ENCODE measurements at places on chromosomes 6 and 20.

DNA sequence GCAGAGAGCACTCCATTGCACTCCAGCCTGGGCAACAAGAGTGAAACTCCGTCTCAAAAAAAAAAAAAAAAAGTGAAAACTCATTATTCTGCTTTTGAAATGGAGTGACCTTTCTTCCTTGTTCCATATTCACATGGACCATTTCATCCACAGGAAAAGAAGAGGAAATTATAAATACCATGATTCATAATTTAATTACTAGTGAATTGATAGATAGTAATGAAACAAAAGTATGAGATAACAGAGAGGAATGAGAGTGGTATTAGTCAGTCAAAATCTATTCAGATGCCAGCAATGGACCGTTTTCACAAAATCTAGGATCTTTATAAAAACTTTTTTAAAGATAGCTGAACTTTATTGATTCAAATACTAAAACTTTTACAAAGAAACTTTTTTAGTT lies 443.1 kb upstream of the FLRT3 start:
- H3K36me3 ChIP-seq, result no peaks in the 10 kb centered on the region
- DNase-seq, result no peak
- H3K4me3 ChIP-seq, result no peak overlapping the region
- no peaks in the 10 kb centered on the region for H3K27me3 ChIP-seq

- H3K27me3 ChIP-seq, result no peaks in the 10 kb centered on the region
- no peak overlapping the region for H3K4me3 ChIP-seq
- peaks cover 3% of the 10 kb centered on the region for H3K4me1 ChIP-seq
These were observed 992.5 kb upstream of the CITED2 start for GRCh38 chr6:140366991-140367390.

DNA sequence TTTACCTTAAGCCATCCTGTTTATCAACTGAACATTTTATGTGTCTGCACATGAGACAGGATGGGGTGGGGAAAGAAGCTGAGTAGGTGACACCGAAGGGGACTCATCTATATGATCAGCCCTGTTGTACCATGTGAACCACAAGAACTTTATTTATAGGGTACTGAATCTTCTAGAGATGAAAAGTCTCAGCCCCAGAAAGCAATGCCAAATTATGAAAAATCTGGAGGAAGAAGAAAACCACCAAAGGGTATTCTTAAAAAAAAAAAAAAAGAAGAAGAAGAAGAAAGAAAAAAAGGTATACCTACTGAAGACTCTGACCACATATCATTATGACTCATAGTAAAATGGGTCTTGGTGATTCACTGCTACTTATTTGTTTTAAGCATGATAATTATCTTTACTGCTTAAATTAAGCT lies 39.8 kb upstream of the HBS1L start:
- no peak for DNase-seq
- no peaks in the 10 kb centered on the region for H3K36me3 ChIP-seq
- H3K4me1 ChIP-seq, result peaks cover 4% of the 10 kb centered on the region
- H3K4me3 ChIP-seq, result no peak overlapping the region
- H3K27ac ChIP-seq, result no peak overlapping the region

DNA sequence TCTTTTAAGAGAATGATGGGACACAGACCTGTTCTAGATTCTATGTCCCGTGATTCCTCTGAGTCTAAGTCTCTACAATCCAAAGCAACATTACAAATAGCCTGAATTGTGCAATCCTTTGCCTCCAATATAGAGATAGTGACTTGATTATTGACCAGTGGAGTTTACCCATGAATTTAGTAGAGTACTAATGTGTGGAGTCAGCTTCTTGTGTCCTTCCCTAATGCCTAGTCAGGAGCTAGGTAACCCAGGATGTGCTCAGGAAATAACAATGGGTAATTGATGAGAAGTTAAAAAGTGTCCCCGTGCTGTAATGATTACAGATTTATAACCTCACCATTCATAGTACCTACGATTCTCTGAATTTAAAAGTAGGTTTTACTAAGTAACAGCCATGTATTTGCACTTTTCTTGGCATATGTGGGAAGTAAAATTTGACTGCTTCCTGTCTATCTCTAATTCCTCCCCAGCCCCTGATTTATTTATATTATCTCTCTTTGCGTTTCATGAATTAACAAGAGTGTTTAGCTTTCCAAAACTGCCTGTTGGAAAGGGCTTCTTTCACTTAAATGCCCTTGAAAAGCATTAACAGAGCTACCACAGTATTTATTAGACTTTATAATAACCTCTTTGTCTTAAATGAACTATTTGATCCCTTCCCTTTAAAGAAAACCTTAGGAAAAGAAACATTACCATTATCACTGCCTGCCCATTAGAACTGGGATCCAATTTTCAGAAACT lies 30.5 kb downstream of the NEDD9 start:
- no peak overlapping the region for H3K27ac ChIP-seq
- H3K4me3 ChIP-seq, result no peak overlapping the region
- no peaks in the 10 kb centered on the region for H3K27me3 ChIP-seq
- peaks cover 24% of the 10 kb centered on the region for H3K4me1 ChIP-seq

Data from keratinocyte (primary cell).